SW480 (cell line): ENCODE measurements at places on chromosomes 3 and 15.

DNA sequence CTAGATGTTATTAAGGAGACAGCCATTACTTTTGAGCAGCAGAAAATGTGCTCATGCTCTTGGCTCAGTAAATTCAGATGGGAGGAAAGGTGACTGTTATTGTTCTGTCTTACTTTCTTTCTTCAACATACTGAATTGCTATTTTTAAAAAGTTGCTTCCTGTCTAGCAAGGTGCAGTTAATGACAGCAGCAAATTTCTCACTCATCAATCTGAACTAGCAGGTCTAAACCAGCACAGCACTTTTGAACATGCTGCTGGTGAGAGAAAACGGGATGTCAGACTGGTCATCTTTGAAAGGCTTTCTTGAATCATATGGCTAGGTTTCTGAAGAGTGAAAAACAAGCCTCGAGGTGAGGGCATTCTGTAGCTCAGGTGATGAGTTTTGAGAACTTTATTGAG, 384.7 kb downstream of the MFSD1 start:
- DNase-seq = no peak

- no peak for DNase-seq
Measured at GRCh38 chr3:48129921-48130320, 58.3 kb downstream of the CDC25A start.

DNA sequence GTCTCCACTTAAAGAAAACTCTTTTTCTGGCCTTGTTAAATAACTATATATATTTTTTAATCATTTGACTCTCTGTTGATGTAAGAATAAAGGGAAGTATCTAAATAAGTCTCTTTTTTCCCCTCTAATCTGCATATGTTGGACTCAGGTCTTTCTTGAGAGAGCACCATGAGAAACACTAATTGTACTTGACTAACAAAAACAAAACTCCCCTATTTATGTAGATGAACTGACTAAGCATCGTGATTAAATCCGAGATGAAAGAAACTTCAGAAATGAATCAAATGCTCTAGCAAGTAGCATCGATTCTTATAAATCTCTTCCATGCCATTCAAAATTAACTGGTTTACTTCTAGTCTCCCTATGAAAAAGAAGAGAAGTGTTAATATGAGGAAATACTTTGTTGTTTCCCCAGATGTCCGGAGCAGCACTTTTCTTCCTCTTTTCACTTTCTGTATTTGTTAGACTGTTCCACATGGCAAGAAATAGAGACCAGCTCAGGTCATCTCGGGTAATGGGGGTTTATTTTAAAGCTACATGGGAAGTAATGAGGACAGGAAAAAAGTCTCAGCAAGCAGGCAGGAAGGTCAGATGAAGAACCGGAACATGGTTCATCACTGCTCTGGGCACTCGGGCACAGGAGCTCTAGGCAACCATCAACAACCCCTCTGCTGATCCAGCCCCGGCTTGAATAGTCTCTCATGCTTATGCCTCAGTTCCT, 288.3 kb downstream of the CNTN6 start:
- no peak for DNase-seq

DNA sequence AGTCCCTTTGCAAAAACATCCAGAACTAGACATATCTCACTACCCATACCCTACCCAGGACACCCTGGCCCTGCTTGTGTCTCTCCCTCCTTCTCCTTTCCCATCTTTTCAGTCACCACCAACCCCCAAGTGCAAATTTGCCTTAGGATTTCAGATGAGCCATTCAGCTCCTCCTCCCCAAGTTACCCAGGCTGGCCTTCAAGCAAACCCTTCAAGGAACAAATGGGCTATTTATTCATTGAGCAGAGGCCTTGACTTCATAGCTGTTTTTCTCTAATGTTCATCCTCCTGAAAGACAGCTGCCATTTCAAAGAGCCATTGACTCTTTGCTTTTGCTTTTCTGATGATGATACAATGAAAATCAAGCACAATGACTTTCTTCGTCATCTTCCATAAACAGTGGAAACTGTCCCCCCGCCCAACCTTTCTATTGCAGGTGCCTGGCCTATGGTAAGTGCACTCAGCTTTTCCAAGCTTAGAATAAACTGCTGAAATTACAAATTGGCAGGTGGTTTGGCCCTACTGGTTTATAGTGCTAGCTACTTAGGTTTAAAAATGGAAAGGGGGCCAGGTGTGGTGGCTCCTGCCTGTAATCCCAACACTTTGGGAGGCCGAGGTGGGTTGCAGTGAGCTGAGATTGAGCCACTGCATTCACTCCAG, 26.1 kb upstream of the KLHL6 start:
- DNase-seq = no peak

DNA sequence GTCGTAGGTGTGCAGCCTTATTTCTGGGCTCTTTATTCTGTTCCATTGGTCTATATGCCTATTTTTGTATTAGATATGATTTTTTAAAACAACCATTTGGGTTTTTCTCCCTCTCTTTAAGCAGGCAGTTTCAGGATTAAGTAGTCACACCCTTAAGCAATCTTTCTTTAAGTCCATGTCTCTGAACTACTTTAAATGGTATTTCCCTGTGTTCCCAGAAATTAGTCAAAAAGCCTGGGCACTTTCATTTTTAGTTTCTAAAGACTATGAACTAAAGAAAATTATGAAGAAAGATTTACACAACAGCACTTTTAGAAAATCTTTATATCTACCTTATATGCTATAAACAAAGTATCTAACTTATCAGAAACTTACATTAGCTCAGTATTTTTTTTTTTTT, 110.3 kb downstream of the FAIM start:
- DNase-seq = no peak

DNA sequence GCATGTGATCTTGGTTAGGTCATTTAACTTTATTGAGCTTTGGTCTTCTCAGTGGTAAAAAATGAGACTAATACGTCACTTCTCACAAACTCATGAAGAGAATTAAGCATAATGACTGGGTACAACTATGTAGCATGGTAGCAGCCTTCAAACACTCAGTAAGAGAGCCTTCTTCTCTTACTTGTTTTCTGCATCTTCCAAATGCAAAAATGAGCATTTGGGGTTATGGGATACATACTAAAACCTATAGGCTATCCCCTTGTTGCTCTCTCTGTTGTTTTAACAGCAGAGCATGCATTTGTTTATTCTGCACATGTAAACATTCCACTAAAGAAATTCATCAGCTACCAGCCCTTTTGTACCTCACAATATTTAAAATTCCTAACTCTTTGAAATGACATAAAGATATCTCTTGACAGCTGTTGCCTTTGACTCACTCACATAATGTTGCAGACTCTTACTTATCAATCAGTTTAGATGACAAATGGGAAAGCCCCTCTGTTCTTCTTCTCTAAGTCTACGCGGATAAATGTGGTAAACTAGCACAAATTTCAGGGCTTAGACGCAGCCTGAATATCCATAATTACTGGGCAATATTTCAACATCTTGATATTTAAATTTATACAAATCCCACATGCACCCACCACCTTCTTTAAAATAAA, 327.3 kb upstream of the SATB1 start:
- no peak for DNase-seq

GRCh38 chr3:68919000-68919399, 13.3 kb downstream of the TAFA4 start:
- DNase-seq = peak; percentile 6

DNA sequence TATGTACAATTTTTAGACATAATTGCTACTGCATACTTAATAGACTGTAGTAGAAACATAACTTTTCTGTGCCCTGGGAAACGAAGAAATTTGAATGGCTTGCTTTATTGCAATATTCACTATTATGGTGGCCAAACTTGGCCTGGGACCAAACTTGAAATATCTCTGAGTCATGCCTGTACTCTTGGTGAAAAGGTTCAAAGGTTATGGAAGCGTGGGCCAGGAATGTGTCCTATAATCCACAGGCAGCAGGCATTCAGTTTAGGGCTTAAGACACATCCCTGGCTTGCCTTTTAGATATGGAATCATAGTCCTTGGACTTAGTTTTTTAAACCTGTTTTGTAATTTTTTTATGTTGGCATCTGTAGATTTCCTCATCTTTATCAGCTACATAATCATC, 124.3 kb downstream of the LRIG1 start:
- DNase-seq = peak; percentile 42

GRCh38 chr15:96494505-96494904, 164.0 kb downstream of the NR2F2 start:
- peak; percentile 67 for DNase-seq

GRCh38 chr3:197365586-197365985, 67.2 kb upstream of the DLG1 start:
- DNase-seq = no peak

DNA sequence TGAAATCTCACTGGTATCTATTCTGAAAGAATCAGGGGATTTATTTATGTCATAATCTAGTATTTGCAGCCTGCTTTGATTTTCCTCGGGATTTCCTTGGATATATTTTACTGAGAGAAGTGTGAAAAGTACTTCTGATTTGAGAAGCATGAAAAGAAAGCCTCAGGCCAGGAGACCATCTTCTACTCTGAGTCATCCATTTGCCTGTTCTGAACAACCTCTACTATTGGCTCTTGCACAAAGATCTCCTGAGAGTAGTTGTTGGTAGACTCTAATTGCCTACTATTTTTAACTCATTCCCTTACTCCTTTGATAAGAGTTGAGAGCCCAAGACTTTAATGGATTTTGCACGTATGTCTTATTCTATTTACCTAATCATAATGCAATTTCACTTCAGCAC, 318.9 kb downstream of the BCHE start:
- no peak for DNase-seq

- no peak for DNase-seq
Measured at GRCh38 chr3:42177068-42177800, 86.1 kb downstream of the TRAK1 start.

DNA sequence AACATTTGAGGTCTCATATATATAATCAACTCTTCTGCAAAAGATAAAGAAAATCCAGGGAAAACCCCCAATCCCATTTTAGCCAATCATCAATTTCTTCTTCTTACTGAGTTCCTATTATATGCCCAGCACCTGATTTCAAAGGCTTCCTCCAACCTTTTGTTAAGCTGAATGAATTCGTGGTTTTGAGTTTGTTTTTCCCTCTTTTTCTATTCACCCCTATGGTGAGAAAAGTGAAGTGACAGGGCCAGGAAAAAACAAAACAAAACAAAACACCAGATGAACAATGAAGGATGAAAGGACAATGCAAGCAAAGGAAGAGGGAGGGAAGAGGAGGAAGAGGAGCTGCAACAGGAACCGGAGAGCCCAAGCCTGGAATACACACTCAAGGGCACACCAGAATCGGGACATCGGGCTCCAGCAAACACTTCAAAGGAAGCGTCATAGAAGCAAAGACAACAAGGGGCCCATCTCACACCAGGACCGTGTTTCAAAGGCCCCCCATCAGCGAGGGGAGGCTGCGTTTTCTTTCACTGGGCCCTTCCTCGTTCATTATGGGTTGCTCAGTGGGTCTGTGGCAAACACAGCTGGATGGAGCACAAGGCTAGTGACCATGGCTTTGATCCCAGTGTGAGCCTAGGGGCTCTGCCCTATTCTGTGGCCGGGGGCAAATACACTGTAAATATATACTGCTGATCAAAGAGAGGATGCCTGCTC, 50.2 kb downstream of the VGLL4 start:
- no peak for DNase-seq

- DNase-seq = no peak
Measured at GRCh38 chr15:48423896-48424475, 92.8 kb downstream of the DUT start.

DNA sequence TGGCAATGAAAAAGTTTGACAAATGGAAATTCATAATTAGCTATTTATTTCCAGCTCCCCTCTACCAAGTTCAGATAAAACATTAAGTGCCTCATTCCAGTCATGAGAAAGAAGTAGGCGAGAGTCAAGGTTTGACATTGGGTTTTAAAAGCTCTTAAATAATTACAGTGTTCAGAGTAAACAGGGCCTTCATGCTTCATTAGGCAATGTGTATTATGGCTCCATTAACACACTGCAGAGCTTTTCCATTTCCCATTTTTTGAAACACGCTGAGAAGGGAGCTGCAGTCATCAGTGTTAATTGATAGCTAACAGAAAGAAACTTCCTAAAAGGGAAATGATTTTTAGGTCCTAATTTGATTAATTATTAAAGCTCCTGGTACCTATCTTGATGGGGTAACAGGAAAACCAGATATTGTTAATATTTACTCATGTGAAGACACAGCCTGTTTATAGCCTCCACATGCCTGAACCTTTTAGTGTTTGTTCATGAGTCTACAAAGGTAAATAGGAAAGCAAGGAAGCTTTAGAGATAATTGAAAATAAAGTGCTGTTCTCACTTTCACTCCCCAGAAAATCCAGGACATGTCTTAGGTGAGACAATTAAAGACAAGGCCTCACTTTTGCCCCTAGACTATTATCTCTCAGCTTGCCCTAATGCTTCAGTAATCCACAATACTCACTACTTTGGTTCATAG, 28.7 kb downstream of the SST start:
- DNase-seq = no peak

GRCh38 chr3:49785565-49786356, 581 bp downstream of the IP6K1 start:
- peak; percentile 46 for DNase-seq

DNA sequence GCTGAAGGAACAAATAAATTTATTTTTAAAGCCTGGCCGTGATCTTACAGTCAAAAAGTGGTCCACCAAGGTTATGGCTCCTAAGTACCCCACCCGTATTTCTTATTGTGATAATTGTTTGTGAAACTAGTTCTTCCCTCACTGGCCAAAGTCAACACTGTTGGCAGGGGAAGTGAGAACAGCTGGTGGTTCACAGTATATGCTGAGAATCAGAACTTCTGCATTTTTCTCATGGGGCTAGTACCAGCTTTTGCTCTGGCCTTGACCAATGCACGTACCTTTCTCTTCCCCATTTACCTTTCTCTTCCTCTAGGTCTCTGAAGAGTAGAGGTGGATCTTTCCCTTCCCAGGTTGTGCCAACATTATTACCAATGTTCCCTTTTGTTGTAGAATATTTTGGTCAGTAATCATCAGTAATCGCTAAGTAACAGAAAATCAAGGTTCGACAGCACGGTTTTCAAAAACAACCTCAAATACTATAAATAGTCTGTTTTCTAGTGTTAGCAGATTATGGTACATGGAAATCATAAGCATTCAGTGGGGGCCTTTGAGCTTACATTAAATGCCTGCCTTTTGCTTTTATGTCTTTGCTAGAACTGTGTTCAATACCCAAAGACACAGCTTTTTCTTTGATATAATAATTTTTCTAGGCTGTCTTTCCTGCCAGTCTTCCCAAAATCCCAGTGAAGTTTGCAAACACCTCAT, 268.0 kb downstream of the LPP start:
- no peak for DNase-seq

DNA sequence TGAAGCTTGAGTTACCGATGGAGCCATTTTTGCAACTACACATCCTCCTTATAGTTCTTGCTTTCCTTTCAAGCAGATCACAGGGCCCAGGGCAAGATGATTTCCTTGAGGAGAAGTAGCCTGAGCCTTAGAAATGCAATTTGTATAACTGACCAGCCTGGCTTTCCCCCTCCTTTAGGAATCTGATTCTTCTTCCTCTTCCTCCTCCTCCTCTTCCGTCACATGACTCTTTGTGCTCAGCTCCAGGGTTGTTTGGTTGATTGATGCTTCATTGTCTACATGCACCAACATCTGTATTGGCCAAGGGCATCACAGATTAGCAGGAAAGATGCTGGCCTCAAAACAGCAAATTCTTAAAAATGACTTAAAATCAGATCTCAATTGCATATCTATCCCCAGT, 3.3 kb downstream of the SNAPC5 start:
- DNase-seq = no peak

GRCh38 chr3:89280301-89280700, 172.9 kb downstream of the EPHA3 start:
- DNase-seq = no peak
